ENCODE measurements at places on chromosomes 12 and 14.

GRCh38 chr12:30661210-30661609 lies 34.5 kb downstream of the IPO8 start:
- DNase-seq = no peak

DNA sequence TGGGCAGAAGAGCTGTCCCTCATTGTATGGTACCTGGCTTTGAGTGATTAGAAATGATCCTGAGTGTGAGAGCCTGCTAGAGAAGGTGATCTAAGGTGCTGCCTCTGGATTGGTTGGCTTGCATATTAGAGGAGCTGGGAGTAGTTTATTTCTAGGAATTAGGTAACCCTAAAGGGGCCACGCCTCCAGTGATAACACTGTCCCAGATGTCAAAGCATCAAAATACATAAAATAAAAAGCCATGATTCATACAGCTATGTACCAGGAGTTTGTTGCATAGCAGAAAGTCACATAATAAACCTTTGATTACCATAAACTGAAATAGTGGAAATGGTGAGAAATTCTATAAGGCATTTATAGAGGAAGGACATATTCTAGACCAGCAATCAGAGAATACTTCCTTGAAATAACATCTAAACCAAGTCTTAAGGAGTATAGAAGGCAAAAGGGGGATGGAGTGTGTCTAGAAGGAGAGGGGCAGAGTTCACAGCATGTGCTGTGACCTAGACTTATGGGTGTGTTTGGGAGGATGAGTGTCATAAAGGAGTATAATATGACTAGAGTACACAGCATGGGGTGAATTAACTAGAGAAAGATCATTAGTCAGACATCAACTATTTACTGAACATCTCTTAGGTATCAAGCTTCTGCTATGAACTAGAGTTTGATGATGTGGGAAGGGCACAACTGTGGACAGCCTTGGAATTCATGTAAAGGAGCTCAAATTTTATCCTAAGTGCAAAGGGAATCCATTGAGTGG lies 686.4 kb downstream of the GALC start:
- no peak for DNase-seq

DNA sequence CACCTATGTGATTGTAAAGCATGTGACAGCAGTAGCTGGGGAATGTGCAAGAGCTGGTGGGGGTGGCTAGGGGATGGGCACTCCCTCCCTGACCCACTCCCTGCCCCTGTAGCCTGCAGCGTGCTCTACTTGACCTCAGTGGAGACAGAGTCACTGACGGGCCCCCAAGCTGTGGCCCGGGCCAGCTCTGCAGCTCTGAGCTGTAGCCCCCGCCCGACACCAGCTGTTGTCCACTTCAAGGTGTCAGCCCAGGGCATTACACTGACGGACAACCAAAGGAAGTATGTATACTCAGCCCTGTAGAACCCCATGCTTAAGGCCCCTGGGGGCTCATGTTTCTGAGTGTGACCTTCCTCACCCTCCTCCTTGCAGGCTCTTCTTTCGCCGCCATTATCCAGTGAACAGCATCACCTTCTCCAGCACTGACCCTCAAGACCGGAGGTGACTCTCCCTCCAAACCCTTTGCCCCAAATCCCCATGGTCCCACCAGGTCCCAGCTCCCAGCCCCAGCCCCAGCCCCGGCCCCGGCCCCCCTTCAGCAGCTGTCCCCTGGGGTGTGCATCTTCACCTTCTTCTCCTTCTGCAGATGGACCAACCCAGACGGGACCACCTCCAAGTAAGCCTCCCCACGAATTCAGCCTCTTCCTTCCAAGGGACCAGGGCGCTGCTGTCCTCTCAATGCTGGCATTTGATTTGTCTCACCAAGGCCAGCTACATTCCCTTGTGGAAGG lies 13.3 kb downstream of the TNS2 start:
- DNase-seq = no peak

GRCh38 chr12:71187379-71187778 lies 29.6 kb upstream of the TSPAN8 start:
- DNase-seq = no peak

GRCh38 chr12:58914457-58914856 lies 5.8 kb downstream of the LRIG3 start:
- no peak for DNase-seq

GRCh38 chr12:16187660-16188059 lies 89.8 kb downstream of the SLC15A5 start:
- DNase-seq = no peak

DNA sequence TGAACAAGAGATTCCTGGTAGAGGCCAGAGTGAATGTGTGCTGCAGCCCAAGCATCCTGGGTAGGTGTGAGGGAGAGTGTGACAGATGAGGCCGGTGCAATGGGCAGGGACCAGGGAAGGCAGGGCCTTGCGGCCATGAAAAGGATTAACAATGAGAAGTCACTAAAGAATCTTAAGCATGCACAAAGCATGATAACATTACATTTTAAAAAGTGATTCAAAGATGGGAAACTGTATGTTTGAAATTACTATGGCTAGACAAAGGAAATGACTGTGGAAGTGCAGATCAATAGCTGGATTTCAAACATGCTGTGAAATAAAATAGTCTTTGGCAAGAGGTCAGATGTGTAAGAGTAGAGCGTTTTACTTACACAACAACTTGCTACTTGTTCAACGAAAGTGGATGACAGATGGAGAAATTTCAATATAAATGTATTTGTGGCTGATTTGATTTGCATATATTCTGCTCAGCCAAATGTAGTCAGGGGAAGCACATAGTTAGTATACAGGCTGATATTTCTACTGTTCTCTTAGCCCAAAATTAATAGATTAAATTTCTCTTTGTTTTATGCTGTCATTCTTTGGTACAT lies 175.5 kb downstream of the CCDC59 start:
- DNase-seq = no peak

DNA sequence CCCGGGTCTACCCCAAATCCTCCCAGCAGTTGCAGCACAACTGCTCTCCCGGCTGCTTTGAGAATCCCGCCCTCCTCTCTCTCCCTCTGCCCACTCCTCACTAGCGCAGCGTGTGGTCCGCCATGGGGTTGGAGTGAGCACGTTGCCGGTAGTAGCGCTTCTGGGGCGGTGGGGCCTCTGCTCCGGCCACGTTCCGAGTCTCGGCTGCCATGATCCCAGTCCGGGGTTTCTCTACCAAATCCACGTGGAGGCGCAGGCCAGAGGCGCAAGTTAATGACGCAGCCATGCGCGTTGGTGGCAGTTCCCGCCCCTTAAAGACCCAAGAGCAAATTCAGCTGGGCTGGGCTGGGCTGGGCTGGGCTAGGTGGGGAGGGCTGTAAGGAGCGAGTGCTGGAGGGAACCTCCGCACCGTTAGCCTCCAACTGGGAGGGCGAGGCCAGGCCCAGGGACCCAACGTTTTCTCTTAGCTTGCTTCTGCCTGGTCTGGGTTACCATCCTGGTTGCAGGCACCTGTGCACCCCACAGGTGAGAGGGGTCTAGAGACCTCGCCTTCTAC lies at the start of gene METTL1:
TSS of gene METTL1 (minus strand) at position 233 of the 556 bp plus-strand sequence. CDS start at position 211, 22 bp downstream.
- DNase-seq = peak; percentile 92

DNA sequence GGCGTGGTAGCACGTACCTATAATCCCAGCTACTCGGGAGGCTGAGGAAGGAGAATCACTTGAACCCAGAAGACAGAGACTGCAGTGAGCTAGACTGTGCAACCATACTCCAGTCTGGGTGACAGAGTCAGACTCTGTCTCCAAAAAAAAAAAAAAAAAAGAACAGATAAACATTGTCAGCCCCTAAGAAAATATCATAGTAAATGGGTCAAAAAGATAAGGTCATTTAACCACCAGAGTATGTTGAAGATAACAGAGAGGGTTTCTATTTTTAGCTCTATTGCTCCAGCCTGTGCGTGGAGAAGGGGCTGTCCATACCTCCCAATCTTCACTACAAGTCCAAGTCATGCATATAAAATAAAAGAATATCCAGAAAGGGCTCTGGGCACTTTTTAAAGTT lies 15.4 kb downstream of the LGMN start:
- DNase-seq = no peak

- no peak for DNase-seq
Observed at GRCh38 chr12:58860056-58860787, 60.1 kb downstream of the LRIG3 start.

DNA sequence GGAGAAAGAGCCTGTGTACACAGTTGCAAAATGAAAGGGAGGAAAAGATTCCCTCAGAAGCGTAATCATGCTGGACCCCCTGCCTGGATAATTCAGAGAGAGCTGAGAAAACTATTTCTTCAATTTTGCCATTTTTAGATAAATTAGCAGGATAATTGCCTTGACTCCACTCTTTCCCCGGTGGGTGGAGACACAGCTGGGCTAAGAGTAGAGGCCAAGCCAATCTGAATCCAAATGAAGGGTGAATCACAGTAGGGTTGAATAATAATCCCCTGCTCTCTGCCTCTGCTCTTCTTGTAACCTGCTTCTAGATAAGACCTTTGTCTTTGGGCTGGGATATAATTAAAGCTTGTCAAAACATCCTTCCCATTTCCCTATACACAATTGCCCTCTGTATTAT lies 150.1 kb downstream of the CAPZA3 start:
- no peak for DNase-seq

DNA sequence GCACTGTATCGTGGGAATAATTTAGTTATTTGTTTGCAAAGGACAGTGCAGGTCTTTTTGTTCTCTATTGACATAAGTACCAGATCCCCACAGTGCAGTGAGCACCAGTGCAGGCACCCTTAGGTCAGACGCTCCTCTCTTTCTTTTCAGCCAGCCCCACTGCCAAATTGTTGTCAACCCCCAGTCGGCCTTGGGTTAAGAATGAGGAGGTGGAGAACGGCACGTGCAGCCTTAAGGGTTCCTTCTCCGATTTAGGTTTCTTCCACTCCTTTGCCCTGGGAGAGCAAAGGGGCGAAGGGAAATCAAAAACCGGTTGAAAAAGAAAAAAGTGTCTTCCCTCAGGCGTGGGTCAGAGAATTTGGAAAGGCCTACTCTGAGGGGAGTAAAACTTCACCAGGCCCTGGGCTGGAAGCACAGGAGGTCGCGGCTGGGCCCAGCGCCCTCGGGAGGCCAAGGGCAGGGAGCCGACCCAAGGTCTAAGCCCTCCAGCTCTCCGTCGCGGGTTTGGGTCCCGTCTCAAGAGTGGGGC lies 4.3 kb downstream of the PAX9 start:
- DNase-seq = no peak

GRCh38 chr14:49918706-49919105 lies 25.8 kb downstream of the ARF6 start:
- no peak for DNase-seq

DNA sequence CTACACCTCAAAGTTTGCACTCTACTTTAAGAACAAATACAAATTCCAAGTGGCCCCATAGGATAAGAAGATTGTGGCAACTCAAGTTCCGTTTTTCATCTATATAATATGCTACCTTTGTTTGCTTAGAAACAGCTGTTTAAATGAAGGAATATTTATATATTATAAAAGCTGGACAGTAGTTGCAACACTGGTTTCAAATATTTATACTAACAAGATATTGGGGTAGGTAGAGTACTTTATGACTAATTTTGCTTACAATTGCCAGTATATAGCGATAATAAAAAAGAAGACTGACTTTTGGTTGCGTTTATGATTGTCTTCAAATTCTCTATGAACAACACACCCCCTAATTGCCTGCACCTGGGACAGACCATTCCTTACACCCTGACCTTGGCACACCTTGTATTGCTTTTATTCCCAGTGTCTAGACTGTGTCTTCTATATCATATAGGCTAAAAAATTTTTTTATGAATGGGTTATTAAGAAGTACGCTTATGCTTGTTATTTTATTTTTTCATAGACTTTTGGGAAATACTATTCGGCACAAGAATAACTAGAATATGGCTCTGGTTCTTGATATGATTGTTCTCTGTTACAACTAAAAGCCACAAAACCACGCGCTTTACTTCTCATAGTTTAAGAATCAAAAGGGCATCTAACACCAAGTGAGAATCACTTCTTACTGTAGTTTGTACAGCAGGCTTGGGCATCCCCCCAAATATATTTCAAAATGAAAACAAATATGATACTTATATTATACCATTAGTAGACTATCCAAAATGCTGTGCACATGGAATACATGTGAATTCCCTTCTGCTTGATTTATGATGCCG lies 455.4 kb upstream of the DCN start:
- DNase-seq = no peak

- no peak for DNase-seq
Observed at GRCh38 chr12:7075939-7076338, 15.4 kb downstream of the C1S start.

DNA sequence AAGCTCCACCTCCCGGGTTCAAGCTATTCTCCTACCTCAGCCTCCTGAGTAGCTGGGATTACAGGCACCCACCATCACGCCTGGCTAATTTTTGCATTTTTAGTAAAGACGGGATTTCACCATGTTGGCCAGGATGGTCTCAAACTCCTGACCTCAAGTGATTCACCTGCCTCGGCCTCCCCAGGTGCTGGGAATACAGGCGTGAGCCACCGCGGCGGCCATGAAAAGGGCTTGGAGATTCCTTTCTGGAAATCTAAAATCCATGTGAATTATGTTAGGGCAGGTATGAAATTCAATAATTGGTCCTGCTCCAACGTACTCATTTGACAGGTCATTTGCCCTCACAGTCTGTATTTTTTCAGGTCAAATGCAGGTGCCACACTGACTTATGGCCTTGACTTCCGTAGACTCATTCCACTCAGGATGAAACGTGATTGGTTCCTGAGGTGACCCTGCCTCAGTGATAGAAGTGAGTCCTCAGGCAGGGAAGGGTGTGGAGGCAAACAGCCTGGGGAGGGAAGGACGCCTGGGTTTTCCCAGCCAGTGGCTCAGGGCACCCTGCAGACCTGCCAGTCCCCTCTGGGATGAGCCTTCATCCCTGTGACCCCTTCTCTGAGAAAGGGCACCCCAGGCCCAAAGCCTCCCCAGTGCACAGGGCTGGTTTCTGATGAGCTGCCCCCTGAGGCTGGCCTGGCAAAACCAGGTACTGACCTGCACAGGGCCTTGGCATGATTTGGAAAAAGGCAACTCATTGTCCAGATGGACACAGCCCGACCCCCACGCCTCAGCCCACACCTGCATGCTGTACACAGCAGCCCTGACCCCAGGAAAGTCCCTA lies 48.7 kb downstream of the PSMA6 start:
- no peak for DNase-seq

DNA sequence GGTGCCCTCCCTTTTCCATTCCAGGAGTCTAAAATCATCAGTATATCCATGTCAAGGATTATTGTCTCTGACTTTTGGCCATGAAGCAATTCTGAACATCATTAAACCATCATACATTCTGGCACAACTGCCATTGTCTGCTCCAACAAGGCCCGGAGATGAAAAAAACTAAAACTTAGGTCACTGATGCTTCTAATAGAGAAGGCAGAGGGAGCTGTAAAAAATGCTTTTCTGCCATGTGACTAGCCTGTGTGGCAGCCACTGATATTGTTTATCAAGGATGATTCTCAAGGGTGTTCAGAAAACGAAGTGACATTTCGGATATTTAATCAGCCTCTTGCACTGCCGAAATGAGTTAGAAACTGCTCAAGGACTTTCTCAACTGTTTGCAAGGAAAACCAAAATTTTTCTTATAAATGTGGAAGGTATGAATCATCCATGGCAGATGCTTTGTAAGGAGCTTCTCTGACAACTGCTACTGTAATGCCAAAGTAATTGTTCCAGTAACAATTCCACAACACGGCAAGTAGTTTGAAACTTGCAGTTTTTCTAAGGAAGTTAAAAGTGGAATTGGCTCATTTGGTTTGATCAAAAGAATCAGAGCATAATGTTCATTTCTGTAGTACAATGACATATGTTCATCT lies 1076.5 kb upstream of the FLRT2 start:
- no peak for DNase-seq
